ENCODE measurements at places on chromosomes 4 and X.

DNA sequence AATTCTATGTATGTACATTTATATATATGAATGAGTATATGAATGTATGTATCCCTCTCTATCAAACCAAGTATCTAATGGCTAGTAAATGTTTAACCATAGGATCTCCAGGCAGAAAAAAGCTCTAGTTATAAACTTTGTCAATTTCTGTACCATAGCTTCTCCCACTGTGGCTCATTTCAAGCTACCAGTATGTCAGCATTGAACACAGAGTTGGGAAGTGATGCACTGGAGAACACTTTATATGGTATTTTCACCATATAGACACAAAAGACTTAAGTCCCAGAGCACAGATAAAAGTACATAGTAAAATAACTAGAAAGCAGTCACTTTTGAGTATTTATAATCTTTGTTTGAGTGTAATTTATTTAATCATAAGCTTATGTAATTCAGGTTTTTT lies 53.9 kb upstream of the ATP8A1 start:
- peak; percentile 41 for DNase-seq

GRCh38 chrX:42823443-42823842 lies 45.5 kb upstream of the PPP1R2C start:
- DNase-seq: no peak

- DNase-seq: no peak
These were observed 83.3 kb upstream of the HELT start for GRCh38 chr4:184934961-184935360.

- DNase-seq: no peak
These were observed 14.0 kb downstream of the APLN start for GRCh38 chrX:129640737-129641136.

- no peak for DNase-seq
These were observed 531 bp downstream of the ZNF141 start for GRCh38 chr4:337932-338758.

DNA sequence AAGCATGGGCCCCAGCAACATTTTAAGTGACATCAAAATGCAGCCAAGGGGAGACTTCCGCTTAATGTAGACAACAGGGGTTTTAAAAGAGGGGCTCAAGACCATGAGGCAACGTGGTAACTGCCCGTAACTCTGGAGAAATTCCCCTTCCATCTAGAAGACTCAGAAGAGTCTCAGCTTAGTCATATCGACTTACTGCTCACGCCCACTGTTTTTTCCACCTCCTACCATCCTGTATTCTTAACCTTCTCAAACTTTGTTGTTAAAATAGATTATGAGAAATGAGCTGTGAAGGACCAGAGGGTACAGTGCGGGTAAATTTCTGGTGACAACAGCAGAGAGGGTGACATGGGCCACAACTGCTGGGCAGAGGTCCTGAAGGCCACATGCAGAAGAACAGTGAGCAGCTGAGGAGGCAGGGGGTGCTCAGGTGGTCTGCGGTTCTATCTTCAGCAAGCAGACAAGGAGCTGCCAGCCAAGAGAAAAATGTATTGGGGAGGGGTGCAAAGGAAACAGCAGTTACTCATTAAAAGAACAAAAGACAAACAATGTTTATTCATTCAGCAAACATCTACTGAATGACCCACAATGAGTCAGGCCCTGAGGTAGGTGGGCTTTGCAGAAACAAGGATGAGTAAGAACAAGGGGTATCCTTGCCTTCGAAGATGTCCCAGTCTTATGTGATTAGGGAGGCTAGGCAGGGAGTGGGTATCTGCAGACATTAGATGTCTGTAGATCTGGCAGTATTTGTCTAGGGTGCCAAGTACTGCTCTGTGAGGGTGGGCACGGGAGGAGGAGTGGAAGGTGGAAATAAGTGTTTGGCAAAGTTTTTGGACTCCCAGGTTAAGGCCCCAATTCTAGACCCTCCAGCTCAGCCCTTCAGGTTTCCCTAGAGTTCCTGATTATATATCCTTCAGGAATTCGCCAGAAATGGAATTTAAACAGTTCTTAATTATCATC lies 175.3 kb downstream of the TSPAN5 start:
- no peak for DNase-seq

DNA sequence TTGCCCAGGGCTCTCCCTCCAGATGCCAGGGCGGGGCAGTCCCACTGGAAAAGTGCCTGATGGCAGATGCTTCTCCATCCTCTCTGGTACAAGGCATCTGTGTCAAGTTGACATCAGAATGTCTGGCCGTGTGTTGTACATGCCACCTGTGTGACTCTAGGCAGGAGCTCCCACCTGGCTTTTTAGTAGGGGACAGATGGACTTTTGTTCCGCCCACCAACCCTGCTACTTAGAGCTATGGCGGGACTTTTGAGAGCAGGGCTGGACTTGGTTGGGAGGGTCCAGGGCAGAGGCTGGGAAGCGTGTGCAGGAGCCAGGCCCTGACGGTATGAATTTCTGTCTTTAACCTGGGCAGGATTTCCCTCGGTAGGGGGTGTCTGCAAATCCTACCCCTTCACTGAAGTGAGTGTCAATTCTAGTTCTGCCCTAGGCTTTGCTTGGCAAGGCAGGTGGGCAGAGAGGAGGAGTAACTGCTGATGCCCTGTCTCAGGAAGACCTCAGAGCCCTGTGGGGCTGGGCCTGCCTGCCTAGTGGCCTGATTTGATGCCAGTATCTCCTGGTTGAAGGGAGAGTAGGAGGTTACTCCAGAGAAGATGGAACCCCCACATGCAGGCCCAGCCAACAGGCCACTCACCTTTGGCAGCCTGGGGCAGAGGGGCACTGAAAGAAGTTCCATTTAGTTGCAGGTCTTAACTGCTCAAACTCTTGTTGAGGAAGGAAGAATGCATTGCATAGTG lies 99.1 kb downstream of the PJA1 start:
- no peak for DNase-seq

DNA sequence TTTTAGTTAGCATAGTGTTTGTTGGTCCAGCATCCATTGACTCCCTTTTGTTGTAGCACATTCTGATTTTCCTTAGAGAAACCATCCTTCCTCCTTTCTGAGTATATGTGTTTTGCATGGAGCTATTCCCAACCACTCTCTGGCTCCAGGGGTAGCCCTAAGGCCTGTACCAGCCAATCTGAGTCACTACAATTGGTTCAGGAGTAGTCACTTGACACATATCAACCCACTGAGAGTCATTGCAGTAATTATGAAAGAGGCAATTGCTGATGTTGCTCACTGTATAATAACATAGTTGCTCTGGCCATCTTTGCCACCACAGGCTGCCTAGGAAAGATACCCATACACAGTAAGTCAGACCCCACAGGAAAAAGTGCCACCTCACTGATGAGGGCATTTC lies 71.2 kb upstream of the GRID2 start:
- DNase-seq: no peak
